ENCODE measurements at places on chromosomes 2 and 18. TPM values are rescaled to one million over a fixed set of nuclear protein-coding genes. Genes with fewer than 3 reads are reported as not detected.

MOGAT1 gene
- total RNA-seq: 0.22 TPM

DSG1 gene
- not detected for total RNA-seq

CIB4 gene
- total RNA-seq: not detected

DNA sequence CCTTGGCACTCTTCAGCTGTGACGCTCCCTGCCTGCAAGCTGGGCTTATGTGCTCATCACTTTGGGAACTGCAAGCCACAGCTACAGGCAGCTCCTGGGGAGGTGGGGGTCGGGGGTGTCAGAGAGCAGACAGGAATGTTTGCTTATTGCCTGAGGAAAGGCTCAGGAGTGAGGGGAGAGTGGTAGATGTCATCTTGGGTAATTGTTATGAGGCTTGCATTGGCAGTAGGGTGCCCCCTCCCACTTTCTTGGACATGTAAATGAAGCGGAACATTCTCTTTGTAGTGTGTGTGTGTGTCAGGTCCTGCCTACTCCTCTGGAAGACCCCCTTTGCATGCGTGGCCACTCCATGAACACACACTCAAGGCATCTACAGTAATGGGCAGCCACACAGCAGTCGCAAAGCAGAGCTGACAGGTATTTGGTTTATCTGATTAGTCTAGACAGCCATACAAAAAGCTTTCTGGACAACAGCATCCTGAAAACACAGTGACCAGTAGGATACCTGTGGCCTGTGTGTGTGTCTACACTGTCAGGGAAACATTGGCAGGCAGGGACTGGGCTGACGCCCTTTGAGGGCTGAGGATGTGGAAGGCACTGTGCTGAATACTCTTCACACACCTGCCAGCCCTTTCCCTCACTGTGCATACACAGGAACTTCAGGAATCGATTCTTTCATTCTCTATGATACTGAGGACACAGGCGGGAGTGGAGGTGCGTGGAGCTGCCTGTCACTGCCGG is 17.1 kb upstream of the MC2R start:
- no peaks in the 10 kb centered on the region for H3K36me3 ChIP-seq
- no peaks in the 10 kb centered on the region for H3K27me3 ChIP-seq
- no peaks in the 10 kb centered on the region for H3K4me1 ChIP-seq

ZNF396 gene
- total RNA-seq: 1.3 TPM

DNA sequence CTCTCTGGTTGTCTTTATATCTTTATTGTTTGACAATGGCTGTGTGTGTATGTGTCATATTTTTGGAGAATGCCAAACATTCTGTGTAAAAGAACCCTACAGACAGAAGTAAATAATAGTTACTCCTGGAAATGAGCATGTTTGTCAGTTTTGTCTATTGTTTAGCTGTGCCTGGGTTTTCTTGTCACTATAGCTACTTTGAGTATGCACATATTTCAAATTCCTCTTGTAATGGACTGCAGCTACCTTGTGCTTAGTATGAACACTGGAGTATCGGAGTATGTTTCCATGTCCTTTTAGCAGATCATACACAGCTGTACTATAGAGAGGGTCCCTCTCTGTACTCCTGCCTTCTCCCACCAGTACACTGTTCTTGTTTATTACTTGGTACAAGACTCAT is 58.0 kb upstream of the DOCK10 start:
- no peaks in the 10 kb centered on the region for H3K36me3 ChIP-seq
- no peak overlapping the region for H3K4me3 ChIP-seq
- H3K27me3 ChIP-seq: no peaks in the 10 kb centered on the region
- peak overlapping the region; percentile 34 for H3K27ac ChIP-seq

- DNase-seq: no peak
- H3K27me3 ChIP-seq: no peaks in the 10 kb centered on the region
- H3K27ac ChIP-seq: peak overlapping the region; percentile 43
- H3K4me3 ChIP-seq: peak overlapping the region; percentile 64
These were observed 19.9 kb downstream of the SNORC start for GRCh38 chr2:232889876-232890401.

DNA sequence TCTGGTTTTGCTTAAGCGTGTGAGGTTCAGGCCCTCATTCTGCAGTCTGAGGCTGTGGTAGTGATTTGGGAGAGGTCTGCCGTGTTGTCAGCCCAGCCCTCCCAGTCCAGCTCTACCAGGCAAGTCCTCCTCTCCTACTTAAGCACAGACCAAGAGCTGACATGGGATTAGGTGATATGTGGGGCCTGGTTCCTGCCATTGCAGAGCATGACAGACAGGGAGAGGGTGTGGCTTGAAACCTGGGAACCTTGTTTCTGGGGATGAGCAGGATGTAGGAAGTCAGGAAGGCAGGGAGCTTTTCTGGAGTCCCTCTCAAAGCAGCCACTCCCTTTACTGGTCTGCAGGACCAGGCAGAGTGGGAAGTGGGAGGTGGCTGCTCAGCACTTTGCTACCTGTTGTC is 38.6 kb downstream of the PTPRM start:
- H3K4me1 ChIP-seq: no peaks in the 10 kb centered on the region
- H3K36me3 ChIP-seq: no peaks in the 10 kb centered on the region
- no peak overlapping the region for H3K4me3 ChIP-seq
- H3K27me3 ChIP-seq: 0 out of 2 replicates have a peak, but pooled peaks cover 5% of the 10 kb centered on the region
- no peak overlapping the region for H3K27ac ChIP-seq
